ENCODE measurements at places on chromosomes 13 and 19.

GRCh38 chr13:47094734-47095434 is 198.0 kb upstream of the HTR2A start:
- DNase-seq = no peak

DNA sequence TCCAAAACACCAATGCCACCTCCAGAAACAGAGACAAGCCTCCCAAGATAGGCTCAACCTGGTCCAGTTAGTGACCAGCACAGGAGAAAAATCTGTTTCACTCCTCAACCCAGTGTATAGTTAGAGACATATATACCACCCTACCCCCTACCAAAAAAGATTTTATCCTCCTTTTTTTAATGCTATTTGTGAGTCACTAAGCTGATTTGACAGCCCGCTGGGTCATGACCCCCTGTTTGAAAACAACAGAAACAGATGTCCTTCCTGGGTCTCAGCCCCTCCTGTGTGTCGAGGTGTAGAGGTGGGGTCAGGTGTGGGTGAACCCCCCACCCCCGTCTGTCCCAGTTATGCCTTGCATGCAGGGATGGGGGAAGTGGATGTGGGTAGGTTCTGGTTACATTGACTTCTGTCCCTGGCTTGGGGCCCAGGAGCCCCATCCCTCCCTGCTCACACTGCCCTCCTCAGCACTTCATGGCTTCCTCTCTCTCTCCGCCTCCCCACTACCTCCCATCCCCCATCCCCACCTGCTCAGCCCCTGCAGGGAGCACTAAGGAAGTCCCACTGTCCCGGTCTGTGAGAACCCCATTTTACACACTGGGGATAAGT is 14.0 kb upstream of the TOMM40 start:
- DNase-seq = no peak

DNA sequence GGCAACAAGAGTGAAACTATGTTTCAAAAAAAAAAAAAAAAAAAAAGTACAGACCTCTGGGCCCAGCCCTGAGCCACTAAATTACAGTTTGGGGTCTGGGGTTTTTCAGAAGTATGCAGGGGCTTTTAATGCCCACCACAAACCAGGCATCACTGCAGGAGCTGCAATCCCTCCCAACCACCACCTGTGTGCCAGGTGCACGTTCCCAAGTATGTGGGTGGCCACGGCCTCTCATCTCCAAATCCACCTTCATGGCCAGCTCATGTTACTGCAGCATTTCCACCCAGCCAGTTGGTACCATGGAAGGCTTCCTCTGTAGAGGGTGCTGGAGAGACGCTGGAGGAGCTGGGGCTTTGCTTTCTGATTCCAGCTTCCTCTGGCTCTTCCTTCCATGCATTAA is 26.5 kb downstream of the CEP89 start:
- DNase-seq = no peak

GRCh38 chr19:14563989-14564651 is 7.7 kb downstream of the NDUFB7 start:
- DNase-seq = no peak

GRCh38 chr13:75197803-75198202 is 284.2 kb downstream of the TBC1D4 start:
- DNase-seq = no peak
